Dermis blood vessel endothelial cell (primary cell): ENCODE measurements at places on chromosomes 6 and 20. TPM values are rescaled to one million over a fixed set of nuclear protein-coding genes. Genes with fewer than 3 reads are reported as not detected.

GRCh38 chr20:43691928-43692524 is 25.1 kb downstream of the MYBL2 start:
- DNase-seq = peak; percentile 60

- DNase-seq = no peak
Measured at GRCh38 chr6:120945905-120946594, 388.2 kb downstream of the TBC1D32 start.

DNA sequence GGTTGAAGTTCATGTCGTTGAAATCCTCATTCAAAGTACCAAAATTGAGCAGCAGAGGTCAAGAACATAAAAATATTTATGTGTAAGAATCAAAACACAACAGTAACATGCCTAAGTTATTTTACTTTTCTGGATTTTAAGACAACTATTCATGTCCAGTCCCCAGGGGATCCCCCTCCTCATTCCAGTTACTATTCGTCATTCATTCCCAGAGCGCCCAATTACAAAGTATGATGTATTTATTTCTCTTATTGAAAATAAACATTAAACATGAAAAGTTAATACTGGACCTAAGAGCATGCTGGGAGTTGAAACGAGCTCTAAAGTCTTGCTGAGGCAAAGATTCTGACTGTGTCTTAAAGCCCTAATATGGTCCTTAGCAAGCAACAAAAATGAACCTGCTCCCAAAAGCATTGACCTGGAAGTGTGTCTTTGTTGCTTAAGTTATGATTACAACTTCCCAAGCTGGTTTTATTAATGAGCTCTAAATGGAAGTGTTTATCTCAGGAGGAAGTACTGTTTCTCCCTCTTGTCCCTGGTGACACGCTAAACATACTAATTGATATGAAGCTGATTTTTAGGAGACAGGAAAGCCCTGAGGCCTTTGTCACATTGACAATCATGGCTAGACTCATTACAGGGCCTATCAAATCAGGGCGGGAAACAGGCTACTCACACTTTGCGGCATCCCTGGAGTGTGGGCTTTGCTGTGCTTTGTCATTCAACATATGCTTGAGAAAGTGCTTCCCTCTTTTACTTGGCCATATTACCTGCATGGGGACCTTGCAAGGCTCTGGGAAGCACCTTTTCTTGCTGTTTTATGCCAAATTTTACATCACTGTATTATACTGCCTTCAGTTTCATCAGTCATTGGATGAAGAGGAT is 192.2 kb upstream of the DTNBP1 start:
- peak; percentile 10 for DNase-seq

DNA sequence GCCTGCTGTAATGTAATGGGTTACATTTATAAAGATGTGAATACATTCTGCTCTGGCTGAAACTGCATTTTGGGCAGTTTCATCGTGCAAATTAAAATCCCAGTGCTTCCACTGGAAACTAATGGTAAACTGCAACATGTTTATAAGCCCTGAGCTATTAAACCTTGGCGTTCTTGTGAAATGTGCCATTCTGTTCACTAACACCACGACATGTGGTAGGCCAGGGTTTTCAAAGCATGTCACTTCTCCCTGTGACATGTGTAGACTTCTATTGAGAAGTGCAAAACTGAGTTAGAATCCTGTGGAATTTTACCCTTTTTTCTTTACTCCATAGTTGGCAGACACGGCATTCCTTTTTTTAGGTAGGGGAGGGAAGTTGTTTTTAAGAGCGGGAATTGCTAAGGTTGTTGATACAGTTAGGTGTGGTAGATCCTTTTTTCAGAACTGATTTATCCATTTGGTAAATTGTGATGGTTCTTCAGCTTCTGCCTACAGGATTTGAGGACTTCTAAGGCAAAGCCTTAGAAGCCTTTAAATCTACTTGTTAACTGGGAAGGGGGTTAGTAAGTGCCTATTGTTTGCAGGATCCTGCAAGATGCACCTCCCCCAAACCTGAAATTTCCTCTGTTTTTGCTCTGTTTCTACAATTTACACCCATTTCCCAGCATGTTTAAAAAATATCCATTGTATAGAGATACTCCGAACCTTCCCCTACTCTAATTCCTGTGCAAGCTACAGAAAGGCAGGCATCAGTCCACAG is 4.2 kb downstream of the SASH1 start:
- peak; percentile 31 for DNase-seq

- no peak for DNase-seq
Measured at GRCh38 chr6:163543321-163543720, 128.8 kb downstream of the QKI start.

GRCh38 chr6:141290941-141291721 is 841.6 kb upstream of the GJE1 start:
- no peak for DNase-seq

DNA sequence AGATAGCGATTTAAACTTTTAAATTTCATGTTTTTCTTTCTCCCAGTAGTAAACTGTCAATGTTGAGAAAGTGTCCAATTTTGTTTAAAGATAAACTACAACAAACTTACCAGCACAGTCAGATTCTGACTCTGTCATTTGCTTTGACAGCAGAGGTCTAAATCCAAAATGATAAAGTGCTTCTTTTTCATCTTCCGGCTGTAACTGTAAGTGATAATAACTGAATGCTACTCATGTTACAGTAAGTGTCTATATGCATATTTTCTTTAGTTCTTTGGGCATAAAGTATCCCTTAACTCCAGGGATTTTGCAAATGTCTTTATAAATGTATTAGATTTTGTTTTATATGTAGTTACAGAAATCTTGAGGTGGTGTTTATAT is 610.4 kb downstream of the RFPL4B start:
- no peak for DNase-seq

- DNase-seq = peak; percentile 85
Measured at GRCh38 chr6:157613011-157613522, 210.0 kb upstream of the SNX9 start.

DNA sequence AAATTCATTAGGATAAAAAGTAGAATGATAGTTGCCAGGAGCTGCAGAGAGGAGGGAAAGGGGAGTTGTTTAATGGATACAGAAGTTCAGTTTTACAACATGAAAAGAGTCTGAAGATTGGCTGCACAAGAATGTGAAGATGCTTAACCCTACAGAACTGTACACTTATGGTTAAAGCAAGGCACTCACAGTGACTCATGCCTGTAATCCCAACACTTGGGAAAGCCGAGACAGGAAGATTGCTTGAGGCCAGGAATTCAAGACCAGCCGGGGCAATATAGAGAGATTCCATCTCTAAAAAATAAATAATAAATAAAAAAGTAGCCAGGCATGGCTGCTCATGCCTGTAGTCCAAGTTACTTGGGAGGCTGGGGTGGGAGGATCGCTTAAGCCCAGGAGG is 174.0 kb downstream of the TASP1 start:
- DNase-seq = no peak

GRCh38 chr6:153392156-153392555 is 261.1 kb upstream of the RGS17 start:
- peak; percentile 6 for DNase-seq

DNA sequence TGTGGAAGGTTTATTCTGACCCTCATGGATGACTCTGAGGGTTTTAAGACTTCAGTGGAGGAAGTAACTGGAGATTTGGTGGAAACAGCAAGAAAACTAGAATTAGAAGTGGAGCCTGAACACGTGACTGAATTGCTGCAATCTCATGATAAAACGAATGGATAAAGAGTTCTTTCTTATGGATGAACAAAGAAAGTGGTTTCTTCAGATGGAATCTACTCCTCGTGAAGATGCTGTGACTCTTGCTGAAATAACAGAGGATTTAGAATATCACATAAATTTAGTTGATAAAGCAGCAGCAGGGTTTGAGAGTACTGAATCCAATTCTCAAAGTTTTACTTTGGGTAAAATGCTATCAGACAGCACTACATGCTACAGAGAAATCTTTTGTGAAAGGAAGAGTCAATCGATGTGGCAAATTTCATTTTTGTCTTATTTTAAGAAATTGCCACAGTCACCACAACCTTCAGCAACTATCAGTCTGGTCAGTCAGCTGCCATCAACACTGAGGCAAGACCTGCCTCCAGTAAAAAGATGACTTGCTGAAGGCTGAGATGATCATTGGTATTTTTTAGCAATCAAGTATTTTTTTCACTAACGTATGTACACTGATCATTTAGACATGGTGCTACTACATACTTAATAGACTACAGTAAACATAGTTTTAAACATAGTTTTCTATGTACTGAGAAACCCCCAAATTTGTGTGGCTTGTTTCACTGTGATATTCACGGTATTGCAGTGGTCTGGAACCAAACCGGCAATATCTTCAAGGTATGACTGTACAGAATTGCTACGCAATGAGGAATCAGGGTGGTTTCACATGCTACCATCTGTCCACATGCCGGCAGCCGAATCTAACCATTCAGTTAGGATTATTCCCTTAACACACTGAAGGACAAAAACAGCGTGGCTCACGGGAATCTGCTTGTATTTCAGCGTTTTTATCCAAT is 149.0 kb downstream of the MYB start:
- DNase-seq = no peak

GRCh38 chr20:31653561-31653960 is 15.8 kb downstream of the COX4I2 start:
- no peak for DNase-seq

DNA sequence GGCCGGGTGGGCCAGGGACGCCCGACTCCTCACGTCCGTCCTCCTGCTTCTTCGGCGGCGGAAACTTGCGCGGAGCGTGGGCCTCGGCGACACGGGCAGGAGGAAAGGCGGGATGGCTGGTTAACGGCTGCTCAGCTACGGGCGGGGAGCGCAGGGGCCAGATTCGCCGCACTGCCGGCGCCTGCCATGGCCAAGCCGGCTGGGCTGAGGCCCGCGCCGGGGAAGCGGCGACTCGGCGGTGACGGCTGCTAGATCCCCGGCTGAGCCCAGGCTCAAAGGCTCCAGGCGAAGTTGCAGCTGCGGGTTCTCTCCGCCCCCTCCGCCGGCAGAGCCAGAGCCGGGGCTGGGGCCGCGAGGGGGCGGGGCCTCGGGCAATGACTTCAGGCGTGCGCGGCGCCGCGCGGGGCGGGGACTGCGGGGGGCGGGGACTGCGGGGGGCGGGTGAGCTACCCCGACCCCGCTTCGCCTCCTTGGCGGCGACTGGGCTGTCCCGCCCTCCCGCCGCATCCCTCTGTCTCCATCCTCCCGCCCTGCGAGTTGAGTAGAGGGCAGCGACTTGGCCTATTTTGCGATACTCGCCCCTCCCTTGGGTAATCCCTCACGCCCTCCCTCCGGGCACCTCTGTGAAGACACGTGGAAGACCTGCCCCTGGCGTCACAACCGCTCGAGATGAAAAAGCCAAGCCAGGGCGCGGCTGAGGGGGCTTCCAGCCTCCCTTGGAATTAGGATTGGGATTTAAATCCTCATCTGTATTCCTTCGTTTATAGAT is at the start of gene CEP85L:
Gene CEP85L, minus strand, starts transcription at position 310 of the 769 bp plus-strand sequence. CDS start 322 bp downstream, outside the sequence.
- DNase-seq = peak; percentile 92

DNA sequence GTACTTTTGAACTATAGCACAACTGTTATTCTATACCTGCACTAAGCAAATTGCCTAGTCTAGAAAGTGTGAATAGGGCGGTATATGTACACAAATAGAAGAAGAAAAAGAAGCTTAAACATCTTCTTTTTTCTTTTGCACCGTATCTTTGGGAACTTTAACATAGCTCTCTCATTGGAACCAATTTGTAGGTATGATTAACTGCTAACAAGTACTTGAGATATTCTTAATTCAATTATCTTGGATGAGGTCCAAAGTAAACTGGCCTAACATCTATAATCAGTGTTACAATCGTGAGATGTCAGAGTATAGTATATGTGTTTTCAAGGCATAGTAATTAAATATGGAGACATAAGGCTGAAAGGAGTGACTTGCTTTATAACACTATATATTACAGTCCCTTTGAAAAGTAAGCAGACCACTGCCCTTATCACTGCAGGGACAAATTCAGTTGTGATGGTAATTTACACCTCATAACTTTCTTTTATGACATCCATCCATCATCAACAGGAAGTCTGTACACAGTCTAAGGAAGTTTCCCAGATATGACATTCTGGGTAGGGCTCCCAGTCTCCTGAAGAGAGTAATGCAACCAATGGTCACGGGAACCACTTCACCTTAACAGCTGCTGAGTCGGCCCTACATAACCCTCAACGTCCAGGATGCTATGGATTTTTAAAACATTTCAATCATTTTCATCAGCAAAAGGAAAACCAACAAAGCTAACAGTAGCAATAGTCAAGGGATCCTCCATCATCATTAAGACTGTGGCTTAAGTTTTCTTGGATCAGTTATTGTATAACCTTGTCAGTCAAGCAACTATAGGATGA is 37.6 kb downstream of the NKAIN2 start:
- DNase-seq = no peak

DNA sequence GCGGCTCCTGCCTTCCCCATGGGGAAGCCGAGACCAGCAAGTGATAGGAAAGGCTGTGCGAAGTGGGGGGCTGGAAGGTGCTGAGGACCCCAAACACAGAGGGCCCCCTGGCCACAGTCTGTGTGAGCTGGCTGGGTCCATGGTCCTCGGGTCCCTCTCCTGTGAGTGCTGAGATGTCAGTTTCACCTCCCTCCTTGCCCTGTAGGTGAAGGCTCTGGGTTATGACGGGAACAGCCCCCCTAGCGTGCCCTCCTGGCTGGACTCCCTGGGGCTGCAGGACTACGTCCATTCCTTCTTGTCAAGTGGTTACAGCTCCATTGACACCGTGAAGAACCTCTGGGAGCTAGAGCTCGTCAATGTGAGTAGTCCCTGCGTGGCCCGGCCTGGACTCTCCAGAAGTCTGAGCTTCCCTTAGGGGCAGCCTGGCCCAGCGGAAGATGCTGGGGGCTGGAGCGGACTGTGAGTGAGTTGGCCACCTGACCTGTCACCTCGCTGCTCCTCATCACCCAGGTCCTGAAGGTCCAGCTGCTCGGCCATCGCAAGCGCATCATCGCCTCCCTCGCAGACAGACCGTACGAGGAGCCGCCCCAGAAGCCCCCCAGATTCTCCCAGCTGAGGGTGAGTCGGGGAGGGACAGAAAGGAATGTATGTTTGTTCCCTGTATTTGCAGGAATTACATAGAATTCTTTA is 61.7 kb downstream of the TCP11 start:
- DNase-seq = no peak

GRCh38 chr20:48342822-48343513 is 484.8 kb downstream of the PREX1 start:
- no peak for DNase-seq

DNA sequence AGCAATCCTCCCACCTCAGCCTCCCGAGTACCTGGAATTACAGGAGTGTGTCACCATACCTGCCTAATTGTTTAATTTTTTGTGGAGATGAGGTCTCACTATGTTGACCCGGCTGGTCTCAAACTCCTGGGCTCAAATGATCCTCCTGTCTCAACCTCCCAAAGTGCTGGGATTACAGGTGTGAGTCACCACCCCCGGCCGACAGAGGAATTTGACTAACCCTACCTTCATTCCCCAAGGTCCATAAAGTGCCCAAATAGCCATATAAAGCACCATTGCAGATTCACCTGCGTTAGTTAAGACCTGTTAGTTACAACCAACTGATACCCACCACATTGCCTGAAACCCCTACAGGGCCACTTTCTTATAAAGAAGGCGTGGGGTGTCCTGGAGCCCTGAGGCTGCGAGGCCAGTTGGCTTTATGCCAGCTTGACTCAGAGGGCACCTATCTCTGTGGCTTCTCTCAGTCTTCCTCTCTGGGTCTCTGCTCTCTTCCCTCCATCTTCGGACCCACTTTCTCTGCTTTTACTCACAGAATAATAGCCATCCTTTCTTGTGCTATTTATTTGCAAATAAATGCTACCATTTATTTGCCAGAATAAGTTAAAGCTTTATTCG is 65.6 kb downstream of the SLC2A10 start:
- no peak for DNase-seq

GRCh38 chr6:101126501-101126900 is 245.4 kb upstream of the ASCC3 start:
- DNase-seq = no peak

Gene BMP7
- not detected in 2 replicates for total RNA-seq

Gene QKI
- total RNA-seq = 307 and 356 TPM in 2 replicates

Gene NKAPL
- total RNA-seq = 0.34 and 1.1 TPM in 2 replicates

Gene KAT14
- 9.1 and 11.1 TPM in 2 replicates for total RNA-seq

Gene MAPK14
- total RNA-seq = 71.8 and 77.0 TPM in 2 replicates

Gene HSD17B8
- 8.7 and 9.7 TPM in 2 replicates for total RNA-seq

Gene PAK5
- under 0.01 TPM in 1 of 2 replicates, not detected in the other for total RNA-seq
